ENCODE measurements at places on chromosomes 16 and 17.

GRCh38 chr16:2081201-2082084 lies 33.7 kb downstream of the TSC2 start:
- no peak for DNase-seq

GRCh38 chr16:62954144-62955032 lies 918.1 kb upstream of the CDH8 start:
- no peak for DNase-seq

GRCh38 chr17:76727745-76728456 lies 1.3 kb downstream of the METTL23 start:
- DNase-seq, result peak; percentile 32

GRCh38 chr17:37182786-37183465 lies 192.9 kb upstream of the C17orf78 start:
- no peak for DNase-seq

DNA sequence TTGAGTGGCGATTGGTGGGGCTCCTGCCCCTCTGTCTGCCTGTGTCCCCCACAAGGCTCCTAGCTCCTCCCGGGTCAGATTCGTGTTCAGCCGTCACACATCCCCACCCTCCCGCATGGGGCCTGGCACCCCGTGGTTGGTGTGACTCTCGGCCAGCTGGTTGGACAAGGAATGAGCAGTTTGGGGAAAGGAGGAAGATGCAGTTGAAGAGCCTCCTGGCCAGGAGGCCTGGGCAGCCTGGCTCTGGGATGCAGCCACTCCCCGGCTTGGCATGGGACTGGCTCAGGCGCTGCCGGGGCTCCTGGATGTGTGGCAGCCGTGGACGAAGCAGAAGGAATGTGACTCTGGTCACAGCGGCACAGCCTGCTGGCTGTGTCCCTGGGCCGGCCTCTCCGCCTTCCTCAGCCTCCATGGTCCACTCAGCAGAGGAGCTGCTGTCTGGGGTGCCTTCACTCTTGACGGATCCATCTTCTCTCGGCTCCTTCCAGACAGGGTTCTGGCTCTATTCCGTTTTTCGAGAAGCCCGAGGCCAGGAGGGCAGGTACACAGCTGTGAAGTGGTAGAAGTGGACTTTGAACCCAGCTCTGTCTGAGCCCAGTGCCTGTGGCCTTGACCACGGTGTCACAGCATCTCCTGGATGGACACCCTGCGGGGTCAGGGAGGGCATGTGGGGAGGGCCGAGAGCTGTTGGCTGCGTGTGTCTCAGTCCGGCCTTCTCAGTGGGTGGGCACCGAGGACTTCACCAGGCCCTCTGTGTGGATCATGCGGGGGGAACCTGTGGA lies 2.1 kb downstream of the TRAF7 start:
- no peak for DNase-seq

GRCh38 chr16:78770353-78771091 lies 671.1 kb downstream of the WWOX start:
- DNase-seq, result peak; percentile 24

DNA sequence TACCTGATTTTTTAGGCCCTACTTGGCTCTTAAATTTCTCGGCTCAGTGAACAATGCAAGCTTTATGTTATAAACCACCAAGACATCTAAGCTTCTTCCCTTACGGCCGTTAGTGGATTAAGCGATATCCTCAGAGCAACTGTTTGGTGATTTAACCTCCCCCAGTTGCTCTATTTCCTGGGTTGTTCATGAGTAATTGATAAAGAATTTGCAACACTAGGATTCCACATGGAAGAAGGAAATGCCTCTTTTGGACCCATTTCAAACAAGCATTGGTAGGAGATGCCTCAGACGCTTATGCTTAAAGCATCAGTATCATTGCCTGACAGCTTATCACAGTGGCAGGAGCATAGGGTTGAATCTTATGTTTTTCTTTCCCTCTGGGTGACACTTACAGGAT lies 65.3 kb downstream of the RBFOX1 start:
- no peak for DNase-seq

All from hepatic stellate cell (primary cell).